ENCODE measurements at places on chromosomes 5 and 9.

- no peak for DNase-seq
Measured at GRCh38 chr9:99040251-99040900, 64.5 kb upstream of the TGFBR1 start.

DNA sequence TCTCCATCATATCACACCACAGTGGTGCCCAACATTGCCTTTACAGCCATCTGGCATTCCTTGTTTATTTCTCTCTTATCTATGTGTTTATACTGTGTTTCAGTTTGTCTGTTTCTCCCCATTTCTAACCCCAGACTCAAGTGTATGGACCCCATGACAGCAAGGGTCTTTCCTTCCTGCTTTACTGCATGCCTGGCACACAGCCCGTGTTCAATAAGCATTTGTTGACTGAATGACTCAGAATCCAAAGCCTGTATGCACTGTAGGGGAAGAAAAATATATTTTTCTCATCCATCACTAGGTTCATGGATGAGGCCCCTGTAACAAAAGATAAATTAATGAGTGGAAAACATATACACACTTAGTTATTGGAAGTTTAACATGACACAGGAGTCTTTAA, 190.8 kb upstream of the SEMA6A start:
- DNase-seq, result no peak

DNA sequence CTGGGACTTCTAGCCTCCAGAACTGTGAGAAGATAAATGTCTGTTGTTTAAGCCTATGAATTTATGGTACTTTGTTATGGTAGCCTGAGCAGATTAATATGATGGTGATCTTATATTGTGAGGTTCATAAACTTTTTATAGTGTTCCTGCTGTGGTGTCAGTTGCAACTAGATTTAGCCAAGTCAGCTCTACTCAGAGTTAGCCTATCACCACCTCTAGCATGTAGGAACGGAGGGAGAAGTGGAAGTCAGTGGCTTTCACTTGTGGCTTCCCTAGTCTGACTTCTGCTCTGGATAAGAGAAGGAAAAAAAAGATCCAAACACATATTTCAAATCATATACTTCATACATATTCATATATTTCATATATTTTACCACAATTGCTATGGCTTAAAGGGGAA, 6.6 kb downstream of the POC5 start:
- DNase-seq, result no peak

DNA sequence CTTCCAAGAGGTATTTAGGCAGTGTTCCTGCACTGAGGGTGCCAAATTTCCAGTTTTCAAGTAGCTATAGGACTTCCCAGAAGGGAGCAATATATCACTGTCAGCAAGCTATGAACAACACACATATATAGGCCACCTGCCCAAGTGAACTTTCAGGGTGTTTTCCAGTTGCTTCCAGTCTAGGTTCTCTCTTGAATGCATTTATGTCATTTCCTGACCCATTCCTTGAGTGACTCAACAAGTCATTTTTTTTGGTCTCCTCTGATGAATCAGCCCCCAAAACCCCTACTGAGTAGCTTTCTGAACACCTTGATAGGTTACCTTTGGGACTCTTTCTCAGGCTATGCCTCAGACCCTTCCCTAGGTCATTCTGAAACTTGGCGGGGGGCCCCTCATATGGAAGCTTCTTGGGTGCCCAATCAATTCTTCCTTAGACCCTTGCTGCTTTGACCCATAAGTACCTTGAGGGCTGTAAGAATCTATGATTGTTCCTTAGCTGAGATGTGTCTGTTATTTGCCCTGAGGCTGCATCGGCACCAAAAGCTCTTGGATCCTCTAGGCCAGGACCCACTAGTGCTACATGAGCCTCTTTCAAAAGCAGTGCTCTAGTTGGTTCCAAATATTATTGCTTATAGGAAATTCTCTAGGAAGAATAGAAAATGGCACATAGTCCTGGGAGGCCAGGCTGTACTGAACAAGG, 12.4 kb downstream of the DNAJB5 start:
- no peak for DNase-seq

DNA sequence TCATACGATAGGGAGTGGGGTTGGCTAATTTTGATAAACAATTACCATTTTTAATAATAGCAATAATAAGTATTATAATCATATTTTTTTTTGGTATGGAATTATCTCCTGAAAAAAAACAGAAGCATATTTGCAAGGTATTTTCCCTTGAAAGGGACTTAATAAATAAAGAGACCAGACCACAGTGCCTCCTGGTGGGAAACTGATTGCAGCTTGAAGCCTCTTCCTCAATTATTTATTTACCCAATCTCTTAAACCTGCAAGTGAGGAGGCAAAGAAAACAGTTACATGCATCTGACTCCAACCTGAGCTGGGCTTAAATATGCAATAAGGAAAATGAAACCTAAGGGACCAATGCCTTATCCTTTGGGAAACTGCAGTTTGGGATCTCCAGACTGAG, 388.1 kb upstream of the ACO1 start:
- DNase-seq, result no peak

DNA sequence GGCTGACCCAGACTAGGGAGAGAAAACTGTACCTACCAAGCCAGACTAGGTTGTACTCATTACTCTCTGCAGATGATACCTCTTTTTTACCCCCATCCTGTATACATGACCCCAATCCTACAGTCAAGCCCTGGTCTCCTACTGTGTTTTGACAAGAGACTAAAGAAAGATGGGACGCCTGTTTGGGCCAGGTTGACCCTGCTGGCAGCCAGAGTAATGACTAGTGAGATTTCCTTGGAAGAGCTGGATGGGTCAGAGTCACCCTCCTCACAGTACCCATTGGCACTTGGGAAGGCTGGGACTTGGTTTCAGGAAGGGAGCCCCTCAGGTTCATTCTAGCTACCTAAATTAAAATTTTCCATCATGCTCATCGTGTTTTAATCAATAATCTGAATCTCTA, 89.7 kb upstream of the NR4A3 start:
- no peak for DNase-seq

DNA sequence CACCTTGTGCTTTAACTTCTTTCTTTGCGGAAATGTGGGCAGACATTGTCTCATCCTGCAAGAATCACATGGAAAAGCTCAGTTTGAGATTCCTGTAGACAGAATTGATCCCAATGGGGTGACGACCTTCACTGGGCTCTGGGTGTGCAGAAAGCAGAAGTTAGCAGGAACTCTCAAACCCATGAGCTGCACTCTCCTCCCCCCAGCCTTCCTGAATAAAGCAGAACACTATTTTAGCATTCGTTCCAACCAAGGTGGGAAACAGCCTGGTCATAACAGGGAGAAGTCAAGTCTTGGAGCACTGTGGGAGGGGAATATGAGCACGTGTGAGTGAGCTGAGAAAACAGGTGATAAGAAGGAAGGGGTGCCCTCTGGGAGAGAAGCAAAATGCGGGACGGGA, 87.4 kb upstream of the FER start:
- DNase-seq, result no peak

GRCh38 chr9:75431375-75431774, 343.1 kb downstream of the OSTF1 start:
- DNase-seq, result no peak

- peak; percentile 48 for DNase-seq
Measured at GRCh38 chr5:150175536-150175935, 9.0 kb downstream of the CDX1 start.

DNA sequence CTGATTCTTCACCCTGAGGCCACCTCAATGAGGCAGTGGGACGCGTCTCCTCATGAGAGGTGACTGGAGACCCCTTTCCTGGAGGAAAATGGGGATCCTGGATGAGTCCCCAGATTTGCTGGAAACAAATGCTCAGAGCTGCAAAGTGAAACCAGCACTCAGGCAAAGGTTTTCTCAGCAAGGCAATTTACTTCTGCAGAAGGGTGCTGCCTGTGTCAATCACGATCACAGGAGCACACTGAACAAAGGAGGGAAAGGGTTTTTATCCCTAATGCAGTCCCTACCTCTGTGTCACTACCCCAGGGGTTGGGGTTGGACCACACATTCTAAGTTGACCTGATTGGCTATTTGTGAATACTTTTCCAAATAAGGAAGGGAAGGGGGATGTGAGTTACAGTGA, 69.9 kb upstream of the CDK20 start:
- no peak for DNase-seq

- DNase-seq, result no peak
Measured at GRCh38 chr9:126495411-126496180, 118.1 kb upstream of the LMX1B start.

- DNase-seq, result no peak
Measured at GRCh38 chr5:136905571-136905970, 540.2 kb upstream of the TRPC7 start.

- no peak for DNase-seq
Measured at GRCh38 chr5:27191786-27192510, 153.6 kb upstream of the CDH9 start.

DNA sequence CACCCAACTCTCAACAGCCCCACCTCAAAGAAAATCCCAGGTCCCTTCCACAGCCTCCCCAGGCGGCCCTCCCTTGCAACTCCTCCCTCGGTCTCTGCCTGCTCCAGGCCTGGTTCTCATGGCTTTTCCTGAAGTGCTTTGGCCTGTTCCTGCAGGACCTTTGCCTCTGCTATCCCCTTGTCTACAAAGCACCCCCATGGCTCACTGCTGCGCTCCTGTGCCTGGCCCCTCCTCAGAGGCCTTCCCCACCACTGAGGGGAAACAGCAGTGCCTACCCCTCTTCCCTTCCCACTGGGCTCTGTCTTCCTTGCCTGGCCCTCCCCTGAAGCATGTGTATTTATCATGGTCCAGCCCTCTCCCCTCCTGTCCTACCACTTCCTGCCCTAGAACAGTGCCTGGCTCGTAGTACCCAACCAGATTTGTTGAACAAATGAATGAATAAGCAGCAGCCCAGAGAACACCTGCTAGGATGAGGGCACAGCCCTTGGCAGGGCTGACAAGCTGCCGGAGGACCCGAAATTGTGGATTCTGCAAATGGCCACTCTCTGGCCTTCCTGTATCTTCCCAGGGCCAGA, 68.6 kb upstream of the LRRTM2 start:
- DNase-seq, result no peak

GRCh38 chr9:5518171-5518936, 8.0 kb downstream of the PDCD1LG2 start:
- DNase-seq, result no peak

DNA sequence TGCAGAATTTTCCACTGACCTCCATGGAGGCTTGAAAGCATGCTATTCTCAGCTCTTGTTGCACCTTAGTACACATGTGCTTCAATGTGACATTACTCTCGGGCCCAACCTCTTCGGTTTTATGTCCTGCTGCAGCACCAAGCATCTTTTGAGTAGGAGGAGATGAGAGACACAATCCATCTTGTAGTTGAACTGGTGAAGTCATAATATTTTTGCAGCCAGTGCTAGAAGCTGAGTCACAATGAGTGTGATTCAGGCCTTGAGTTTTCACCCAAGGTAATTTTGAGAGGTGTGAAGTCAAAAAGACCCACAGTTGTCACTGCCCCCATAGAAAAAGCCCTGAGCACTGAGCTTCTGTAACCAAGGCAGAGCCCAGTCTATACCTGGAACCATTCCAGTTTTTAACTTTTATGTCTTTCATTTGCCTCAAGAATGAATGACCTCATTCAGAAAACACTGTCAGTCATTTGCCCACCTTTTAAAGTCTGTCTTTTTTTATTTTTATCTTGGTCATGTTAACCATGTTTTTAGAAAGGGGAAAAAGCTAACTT, 117.7 kb downstream of the ZNF462 start:
- no peak for DNase-seq

Measured in NCI-H460 (cell line).